ENCODE measurements at places on chromosomes 13 and 19.
A peak's percentile ranks its signal among the peaks of the same experiment; 100 is the strongest.

DNA sequence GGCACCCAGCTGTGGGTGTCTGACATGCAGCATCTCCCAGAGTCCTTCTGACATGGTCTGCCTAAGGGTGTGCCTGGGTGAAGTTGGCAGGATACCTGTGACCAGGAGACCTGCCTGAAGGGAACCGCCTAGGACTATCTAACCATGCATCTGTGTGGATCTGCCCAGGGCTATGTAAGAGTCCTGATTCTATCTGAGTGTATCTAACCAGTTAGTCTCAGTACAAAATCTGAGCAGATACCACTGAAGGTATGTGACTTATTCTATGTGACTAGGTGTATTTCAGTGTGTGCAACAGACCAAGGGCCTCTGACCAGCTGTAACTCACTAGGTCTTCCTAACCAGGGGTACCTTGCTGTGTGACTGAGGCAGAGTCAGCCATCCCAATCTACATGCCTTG is 28.2 kb upstream of the FBL start:
- no peak for DNase-seq

DNA sequence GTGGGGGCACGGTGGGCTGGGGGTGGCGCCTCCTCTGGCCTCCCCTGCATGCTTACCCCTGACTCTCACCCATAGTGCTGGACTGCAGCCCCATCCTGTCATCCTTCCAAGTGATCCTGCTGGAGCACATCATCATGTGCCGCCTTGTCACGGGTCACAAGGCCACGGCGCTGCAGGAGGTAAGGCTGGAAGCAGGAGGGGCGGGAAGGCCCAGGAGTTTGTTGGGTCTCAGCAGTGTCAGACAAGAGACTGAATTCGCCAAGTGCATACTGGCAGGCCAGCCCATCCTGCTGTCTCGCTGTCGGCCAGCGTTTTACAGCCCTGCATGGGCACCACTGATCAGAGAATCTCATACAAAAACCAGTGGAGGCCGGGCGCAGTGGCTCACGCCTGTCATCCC is 23.1 kb downstream of the MAU2 start:
- DNase-seq = no peak

- DNase-seq = no peak
Measured at GRCh38 chr13:112416647-112417046, 40.5 kb downstream of the SPACA7 start.

- DNase-seq = peak; percentile 81
Measured at GRCh38 chr19:48565090-48565489, 13.1 kb downstream of the SULT2B1 start.

GRCh38 chr13:31611214-31611613 is 128.1 kb upstream of the RXFP2 start:
- no peak for DNase-seq

All from SJSA1 (cell line).